GM04504 (cell line): ENCODE measurements at places on chromosomes 3 and 15.

- DNase-seq = no peak
Observed at GRCh38 chr3:114892131-114892879, 254.8 kb downstream of the ZBTB20 start.

DNA sequence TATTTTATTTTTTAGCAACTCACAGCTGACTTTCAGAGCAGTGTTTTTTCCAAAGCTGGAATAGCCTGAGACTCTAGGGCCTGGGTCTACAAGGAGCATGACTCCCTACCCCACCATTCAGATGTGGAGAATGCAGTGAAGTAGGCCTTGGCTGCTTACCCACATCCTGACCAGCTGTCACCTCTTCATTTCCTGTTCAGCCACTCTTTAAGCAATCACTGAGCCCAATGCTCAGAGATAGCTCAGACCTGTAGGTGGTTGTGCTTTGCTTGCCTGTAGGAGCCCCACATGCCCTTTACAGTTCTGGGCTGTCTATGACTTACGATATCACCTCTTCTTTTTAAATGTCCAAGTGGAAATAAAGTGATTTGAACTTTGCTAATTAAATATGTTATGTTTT lies 148.1 kb downstream of the NEK11 start:
- DNase-seq = no peak

- no peak for DNase-seq
Observed at GRCh38 chr3:100216713-100217112, 44.1 kb upstream of the TBC1D23 start.

GRCh38 chr3:141945726-141946485 lies 69.5 kb downstream of the ATP1B3 start:
- DNase-seq = no peak

- DNase-seq = no peak
Observed at GRCh38 chr3:150739877-150740645, 22.9 kb downstream of the SIAH2 start.

GRCh38 chr3:99684644-99685043 lies 46.2 kb downstream of the COL8A1 start:
- no peak for DNase-seq

GRCh38 chr15:99086327-99086667 lies 18.6 kb upstream of the SYNM start:
- DNase-seq = no peak

DNA sequence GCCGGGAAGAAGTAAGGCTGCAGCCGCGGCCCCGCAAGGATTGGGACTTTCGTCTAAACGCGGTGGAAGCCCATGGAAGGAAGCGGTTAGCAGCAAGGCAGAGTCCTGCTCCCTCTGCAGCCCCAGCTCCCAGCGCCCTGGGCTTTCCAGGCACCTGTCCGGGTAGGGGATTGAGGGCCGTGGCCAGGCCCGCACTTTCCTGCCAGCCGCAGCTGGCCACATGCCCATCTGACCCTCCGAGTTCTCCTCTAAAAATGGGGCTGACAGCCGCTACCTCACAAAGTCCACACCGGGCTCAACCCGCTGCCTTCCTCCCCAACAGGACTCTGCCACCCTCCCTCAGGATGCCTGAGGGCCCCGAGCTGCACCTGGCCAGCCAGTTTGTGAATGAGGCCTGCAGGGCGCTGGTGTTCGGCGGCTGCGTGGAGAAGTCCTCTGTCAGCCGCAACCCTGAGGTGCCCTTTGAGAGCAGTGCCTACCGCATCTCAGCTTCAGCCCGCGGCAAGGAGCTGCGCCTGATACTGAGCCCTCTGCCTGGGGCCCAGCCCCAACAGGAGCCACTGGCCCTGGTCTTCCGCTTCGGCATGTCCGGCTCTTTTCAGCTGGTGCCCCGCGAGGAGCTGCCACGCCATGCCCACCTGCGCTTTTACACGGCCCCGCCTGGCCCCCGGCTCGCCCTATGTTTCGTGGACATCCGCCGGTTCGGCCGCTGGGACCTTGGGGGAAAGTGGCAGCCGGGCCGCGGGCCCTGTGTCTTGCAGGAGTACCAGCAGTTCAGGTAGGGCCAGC lies 1.9 kb downstream of the NEIL1 start:
- no peak for DNase-seq
